Lung microvascular endothelial cell (primary cell): ENCODE measurements at places on chromosomes 12 and 14.
A peak's percentile ranks its signal among the peaks of the same experiment; 100 is the strongest.

DNA sequence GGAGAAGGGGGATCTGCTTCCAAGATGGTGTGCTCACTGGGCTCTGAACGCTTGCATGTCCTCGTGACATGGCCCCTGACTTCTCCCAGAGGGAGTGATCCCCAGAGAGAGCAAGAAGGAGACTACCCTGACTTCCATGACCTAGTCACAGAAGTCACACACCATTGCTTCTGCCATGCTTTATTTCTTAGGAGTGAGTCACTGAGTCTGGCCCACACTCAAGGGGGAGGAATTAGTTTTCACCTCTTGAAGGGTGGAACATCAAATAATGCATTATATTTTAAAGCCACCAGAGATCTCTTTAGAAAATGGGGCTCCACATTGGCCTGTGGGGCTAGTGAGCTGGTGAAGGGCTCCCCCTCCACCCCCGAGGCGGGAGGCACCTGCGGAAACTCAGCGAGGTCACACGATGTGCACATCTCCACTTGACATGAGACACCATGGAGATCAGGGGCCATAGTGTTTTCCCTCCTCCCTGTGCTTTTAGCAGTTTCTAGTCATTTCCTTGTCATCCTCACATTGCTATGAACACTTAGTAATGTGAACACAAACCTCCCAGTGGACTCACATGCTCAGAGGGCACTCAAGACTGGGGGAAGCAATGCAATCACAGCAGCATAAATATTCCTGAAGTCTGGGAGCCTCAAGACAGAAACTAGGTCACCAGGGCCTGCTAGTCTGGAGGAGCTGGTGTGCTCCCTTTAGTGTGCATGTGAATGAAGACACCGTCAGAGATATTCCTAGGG is 87.4 kb upstream of the FZD10 start:
- no peak for DNase-seq

- no peak for DNase-seq
Measured at GRCh38 chr14:72776701-72777261, 117.1 kb downstream of the DPF3 start.

GRCh38 chr12:45674181-45674977 is 55.1 kb upstream of the ARID2 start:
- DNase-seq: peak; percentile 95

DNA sequence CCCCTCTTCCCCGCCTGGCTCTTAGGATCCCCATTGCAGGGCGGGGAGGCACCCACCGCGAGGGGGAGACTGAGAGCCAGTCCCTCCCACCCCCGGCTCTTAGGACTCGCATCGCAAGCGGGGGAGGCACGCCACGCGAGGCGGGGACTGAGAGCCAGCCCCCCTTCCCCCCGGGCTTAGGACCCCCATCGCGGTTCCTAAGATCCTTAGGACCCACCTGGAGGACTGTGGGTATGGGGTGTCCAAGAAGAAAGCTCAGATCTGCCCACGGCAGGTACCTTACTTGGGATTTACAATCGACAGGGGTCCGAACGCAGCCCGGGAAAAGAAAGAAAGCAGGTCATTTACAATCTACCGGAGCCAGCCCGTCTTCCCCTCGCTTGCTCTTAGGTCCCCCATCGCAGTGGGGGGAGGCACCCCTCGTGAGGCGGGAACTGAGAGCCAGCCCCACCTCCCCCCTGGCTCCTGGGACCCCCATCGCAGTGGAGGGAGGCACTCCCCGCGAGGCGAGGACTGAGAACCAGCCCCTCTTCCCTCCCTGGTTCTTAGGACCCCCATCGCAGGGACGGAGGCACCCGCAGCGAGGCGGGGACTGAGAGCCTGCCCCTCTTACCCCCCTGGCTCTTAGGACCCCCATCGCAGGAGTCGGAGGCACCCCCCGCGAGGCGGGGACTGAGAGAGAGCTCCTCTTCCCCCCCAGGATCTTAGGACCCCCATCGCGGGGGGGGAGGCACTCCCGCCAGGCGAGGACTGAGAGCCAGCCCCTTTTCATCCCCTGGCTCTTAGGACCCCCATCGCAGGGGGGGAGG is 43.7 kb downstream of the DDX11 start:
- peak; percentile 54 for DNase-seq

GRCh38 chr12:70557583-70558191 is 79.5 kb downstream of the PTPRB start:
- no peak for DNase-seq

GRCh38 chr12:125185311-125185739 is 120.1 kb downstream of the AACS start:
- no peak for DNase-seq

- DNase-seq: no peak
Measured at GRCh38 chr14:77547512-77548180, 49.0 kb upstream of the ISM2 start.

DNA sequence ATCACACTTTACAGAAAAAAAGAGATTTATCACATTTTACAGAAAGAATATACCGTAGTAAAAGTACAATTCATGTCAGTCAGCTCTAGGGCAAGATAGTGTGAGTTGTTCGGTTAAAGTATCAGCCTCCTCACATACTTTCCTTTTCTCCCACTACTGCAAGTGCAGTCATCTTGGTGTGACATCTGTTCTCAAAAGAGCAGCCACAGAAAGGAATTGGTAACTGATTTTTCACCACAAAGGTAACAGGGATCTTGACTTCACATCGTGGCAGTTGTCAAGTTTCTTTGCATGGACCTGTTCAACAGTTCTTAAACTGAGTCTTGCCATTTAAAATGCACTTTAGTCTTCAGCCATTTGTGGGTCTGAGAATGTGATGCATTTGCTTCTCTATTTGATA is 5.0 kb upstream of the E2F7 start:
- DNase-seq: no peak

DNA sequence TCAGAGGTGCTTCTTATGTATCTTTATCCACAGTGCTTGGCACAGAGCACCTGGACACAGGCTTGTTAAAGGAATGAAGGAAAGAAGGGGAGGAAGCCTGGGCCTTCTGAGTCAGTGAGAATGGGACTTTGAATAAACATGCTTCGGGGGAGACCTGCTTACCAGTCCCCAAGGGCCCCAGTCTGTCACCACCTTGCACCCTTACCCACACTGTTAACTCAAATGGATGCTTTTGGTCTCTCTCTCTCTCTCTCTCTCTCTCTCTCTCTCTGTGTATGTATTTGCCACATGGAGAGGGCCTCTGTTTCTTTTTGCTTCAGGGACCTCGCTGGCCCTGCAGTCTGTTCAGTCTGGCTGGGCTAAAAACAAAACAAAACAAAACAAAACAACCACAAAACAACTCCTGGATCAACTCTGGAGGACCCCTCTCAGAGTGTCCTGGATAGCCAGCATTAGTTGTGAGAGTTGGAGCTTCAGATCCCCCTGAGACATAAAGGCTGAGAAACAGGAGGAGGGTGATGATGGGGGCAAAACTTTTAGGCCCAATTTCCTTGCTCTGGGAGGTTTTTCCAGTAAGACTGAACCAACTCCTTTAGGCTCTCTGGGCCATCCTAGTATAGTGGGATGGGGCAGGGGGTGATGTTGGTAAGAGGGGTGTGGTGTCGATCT is 1.9 kb downstream of the KIF5A start:
- DNase-seq: no peak

DNA sequence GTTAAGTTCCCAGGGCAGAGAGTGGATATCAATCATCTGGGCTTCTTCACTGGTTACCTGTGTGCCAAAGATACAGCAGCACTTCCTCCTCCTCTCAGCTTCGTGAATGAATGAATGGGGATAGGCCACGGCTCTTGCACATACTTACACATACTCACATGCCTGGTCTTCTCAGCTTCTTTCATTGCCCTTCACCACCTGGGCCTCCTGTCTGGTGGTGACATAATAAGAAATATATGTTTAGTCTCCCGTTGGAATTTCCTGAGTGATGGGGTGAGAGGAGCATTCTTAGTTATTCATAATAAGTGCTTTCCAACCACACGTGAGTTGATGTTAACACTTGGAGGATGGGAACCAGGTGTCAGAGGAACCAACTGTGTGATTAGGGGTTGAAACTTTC is 268.1 kb upstream of the RMST start:
- no peak for DNase-seq

DNA sequence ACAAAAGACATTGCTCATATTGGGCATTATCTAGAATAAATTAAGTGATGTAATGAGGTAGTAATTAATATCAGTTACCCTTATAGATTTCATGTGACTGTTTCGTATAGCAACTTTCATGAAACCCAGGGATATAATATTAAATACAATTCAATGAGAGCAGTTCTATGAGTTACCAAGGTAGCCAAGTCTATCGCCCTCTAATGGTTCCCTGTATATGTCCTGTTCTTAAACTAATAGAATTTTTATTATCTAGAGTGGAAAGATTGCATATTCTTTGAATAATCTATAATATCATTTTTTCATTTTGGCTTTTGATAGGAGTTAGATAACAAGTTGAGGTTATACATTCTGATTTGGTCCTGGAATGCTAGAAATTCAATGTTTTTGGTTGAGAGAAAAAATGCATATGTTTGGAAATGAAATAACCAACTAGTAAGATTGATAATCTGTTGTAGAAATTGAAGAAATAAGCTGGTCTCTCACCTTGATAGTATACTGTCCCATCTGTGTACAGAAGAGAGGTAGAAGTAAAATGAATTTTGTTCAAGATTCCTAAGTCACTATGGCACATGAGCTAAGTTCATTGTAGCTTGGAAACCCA is 59.7 kb downstream of the SCFD1 start:
- DNase-seq: peak; percentile 28

DNA sequence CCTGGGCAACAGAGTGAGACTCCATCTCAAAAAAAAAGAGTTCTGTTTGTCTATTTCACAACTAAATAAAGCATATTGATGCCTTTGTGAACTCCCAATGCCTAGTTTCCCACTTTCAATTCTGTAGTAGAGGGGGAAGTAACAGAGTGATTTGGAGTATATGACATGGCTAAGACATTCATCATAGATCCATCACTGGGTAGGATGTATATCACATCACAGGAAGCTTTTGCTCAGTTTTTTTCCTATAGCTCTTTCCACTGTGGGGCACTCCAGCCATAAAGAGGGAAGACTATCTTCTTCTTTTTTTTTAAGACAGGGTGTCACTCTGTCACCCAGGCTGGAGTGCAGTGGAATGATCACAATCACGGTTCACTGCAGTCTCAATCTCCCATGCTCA is 154.0 kb upstream of the BCL2L14 start:
- DNase-seq: no peak

DNA sequence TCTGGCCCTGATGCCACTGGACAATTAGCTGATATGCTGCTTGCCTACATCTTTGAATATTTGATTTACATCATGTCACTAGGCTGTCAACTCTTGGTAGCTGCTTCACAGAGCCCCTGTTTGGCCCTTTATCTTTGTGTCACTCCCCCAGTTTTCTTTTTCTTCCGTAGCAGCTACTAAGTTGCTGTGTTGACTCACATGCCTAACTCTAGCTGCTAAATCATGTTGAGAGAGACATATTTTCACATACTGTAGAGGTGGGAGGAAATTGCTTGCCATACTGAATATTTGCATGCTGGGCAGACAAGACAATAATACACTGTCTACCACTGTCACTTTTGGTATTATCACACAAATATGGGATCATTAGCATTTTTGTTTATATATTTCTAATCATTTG is 147.1 kb upstream of the NOVA1 start:
- DNase-seq: no peak

DNA sequence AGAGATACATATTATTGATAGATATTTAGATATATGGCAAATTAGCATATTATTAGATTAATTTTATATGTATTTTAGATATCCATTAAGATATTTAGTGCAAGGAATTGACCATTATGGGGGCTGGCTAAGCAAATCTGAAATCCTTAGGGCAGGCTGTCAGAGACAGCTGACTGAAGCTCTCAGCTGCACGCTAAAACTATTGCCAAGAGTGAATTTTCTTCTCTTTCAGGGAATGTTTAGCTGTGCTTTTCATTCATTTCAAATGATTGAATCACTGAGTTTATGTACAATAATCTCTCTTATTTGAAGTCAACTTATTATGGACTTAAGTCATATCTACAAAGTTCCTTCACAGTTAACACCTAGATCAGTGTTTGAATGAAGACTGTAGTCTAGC is 566.5 kb downstream of the LRFN5 start:
- DNase-seq: no peak

- no peak for DNase-seq
Measured at GRCh38 chr14:38079268-38079667, 128.4 kb upstream of the SSTR1 start.

- DNase-seq: no peak
Measured at GRCh38 chr12:100652488-100652887, 79.0 kb downstream of the GAS2L3 start.

GRCh38 chr12:32788405-32788804 is 32.7 kb upstream of the YARS2 start:
- DNase-seq: no peak

- DNase-seq: peak; percentile 37
Measured at GRCh38 chr12:122072031-122072970, 6.3 kb upstream of the MLXIP start.

- DNase-seq: peak; percentile 73
Measured at GRCh38 chr12:96136161-96136560, 58.0 kb upstream of the ELK3 start.

GRCh38 chr12:106150555-106150954 is 11.8 kb upstream of the NUAK1 start:
- DNase-seq: no peak

DNA sequence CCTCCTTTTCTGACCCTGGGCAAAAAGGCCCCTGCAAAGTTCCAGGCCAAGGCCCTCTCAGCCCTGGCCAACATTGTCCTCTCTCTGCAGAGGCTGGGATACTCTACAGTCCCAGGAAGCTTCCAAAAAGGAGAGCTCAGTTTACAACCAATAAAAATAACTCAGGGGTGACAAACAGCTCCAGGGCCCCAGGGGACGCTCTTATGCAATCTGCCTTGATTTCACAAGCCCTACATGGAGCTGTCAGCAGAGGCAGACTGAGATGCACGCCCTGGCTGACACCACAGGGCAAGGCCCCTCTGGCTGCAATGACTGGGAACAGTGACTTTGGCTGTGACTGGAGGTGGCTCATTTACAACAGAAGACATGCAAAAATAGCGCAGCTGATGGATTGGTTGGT is 129.0 kb upstream of the MED13L start:
- DNase-seq: no peak

DNA sequence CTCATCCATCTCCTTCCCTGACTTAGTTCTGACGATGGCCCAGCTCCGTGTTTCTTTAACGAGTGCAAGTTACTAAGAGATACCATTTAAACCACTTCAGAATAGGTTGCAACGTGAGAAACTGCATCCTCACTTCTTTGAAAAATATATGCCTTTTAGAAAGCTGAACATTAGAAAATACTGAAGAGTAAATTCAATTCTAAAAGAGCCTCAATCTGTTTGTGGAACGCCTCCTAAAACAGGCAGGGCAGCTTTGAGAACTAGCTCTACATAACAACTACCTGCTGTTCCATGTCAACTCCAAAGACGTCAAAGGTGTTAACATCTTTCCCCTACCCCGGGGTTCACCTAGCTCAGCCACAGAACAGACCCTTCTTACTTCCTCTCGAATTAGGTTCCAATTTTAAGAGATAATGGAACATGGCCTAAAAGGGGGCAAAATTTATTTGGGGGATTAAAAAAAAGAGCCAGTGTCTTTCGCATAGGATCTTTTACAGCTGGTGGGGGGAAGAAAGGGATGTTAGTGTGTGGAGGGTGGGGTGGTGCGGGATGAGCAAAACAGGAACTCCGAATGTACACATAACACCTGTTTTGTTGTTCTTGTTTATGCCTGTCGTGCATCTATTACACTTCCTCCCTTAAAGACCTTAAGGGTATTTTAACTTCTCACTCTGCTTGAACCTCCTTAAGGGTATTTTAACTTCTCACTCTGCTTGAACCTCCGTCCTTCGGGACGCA is 3.3 kb downstream of the BHLHE41 start:
- no peak for DNase-seq
